ENCODE measurements at places on chromosomes 13 and 19.

GRCh38 chr13:77143431-77143830 is 116.5 kb upstream of the FBXL3 start:
- DNase-seq: no peak

- DNase-seq: no peak
Measured at GRCh38 chr19:44615863-44616247, 2.5 kb downstream of the IGSF23 start.

DNA sequence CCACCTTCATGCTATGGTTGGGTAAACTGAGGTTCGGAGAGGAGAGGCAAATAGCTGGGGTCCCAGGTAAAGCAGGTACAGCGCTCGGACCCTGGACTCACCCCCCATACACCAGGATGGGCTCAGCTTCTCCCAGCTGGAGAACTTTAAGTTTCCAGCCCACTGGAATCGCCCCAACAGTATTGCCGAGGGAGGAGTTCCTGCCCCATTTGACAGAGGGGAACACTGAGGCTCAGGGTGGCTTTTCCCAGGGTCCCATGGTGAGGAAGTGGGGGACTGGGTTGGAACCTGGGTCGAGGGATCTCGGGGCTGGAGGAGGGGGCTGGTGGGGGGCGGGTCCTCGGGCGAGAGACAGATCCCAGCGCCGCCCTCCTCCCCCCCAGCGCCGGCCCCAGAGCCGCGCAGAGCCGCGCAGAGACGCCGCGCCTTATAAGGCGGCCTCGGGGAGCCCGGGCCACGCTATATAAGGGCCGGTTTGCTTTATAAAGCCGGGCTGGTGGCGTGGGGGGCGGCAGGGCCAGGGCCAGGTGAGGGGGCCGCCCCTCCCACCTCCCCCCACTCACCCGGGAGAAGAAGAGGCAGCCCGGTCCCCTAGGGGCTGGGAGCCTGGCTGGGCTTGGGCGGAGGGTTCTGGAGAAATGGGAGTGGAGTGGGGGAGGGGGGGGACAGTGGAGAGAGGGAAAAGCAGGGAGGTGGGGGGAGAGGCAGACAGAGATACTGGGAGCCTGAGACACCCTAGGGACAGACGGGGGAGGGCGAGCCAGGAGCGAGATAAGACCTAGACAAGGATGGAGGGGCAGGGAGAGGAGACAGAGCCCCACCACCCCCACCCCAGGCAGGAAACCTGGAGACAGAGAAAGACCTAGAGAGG is 1.1 kb downstream of the CNN1 start:
- DNase-seq: no peak

DNA sequence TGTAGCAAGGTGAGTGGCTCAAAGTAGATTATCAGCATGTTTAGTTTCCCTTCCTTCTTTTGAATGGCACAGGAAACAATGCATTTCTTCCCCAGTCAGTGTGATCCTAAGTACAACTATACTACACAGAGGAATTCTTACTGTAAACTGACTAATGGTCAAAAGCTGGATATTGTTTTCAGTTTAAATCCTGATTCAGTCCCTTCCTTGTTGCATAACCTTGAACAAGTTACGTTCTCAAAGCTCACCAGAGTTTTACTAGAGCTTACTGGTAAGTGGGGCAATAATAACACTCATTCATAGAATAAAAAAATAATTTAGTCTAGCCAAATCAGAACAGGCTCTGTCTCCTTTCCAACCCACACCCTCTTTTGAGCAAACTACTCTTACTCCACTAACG is 180.1 kb downstream of the POSTN start:
- no peak for DNase-seq

GRCh38 chr19:8185343-8186068 is 23.7 kb upstream of the CERS4 start:
- no peak for DNase-seq

- DNase-seq: no peak
Measured at GRCh38 chr13:73074014-73074413, 15.2 kb downstream of the KLF5 start.

DNA sequence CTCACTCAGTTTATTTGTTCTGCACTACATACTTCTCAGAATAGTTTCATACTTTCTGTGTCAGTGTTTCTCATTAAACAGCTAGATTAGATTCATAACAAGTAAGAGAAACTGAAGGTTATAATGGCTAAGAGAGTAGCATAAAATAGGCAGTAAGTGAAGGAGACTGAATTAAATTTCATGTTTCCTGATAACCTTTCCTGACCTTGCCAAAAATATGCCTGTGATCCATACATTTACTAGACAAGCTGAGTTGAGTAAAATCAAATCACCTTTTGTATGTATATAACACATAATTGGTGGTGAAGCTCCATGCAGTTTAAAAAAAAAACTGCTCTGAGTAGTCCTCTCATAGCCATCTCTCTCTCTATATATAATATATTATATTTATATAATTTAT is 545.3 kb upstream of the PCDH20 start:
- DNase-seq: no peak

DNA sequence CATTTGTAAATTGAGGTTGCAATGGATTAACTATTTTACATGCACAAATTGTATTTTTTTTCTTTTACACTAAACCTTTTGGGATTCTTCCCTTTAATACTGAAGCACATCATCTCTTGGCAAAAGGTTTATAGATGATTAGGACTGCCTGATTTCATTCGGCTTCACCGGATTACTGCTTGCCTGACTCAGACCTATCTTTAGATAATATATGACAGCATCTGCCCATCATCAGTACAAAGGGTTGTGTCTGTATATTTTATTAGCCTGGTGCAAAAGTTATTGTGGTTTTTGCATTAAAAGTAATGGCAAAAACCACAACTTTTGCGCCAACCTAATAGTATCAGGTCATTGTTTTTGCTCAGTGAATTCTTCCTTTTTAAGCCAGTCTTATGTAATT is 316.2 kb upstream of the HTR2A start:
- no peak for DNase-seq

DNA sequence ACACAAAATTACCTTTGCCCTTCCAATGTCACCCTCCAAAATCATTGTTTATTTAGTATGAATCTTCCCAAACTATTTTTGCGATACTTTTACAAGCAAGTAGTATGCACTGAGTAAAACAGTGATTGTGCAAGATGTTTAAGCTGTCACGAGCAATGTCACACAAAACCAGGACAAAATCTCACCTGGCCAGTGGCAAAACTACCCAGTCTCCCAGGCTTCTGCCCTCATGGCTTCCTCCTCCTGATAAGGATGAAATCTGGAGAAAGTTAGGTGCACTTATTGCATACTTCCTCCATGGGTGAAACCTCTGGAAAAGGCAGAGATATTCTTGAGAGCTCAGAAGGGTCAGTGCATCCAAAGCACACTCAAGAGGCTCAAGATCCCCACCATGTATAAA is 500.8 kb downstream of the IRS2 start:
- DNase-seq: no peak

GRCh38 chr19:2207991-2208860 is 27.9 kb downstream of the PLEKHJ1 start:
- no peak for DNase-seq

- DNase-seq: no peak
Measured at GRCh38 chr13:27975564-27976361, 6.6 kb upstream of the CDX2 start.

DNA sequence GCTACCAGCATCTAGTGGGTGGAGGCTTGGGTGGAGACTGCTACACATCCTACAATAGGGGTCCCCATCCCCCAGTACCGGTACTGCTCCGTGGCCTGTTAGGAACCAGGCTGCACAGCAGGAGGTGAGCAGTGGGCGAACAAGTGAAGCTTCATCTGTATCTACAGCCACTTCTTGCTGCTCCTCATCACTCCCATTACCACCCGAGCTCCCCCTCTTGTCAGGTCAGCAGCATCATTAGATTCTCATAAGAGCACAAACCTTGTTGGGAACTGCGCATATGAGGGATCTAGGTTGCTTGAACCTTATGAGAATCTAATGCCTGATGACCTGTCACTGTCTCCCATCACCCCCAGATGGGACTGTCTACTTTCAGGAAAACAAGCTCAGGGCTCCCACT is 37.0 kb downstream of the NWD1 start:
- no peak for DNase-seq

- DNase-seq: no peak
Measured at GRCh38 chr19:28435551-28436271, 777.2 kb downstream of the UQCRFS1 start.

GRCh38 chr19:48361912-48362311 is 1.8 kb downstream of the TMEM143 start:
- no peak for DNase-seq

- DNase-seq: no peak
Measured at GRCh38 chr13:44385847-44386246, 12.2 kb downstream of the SERP2 start.

DNA sequence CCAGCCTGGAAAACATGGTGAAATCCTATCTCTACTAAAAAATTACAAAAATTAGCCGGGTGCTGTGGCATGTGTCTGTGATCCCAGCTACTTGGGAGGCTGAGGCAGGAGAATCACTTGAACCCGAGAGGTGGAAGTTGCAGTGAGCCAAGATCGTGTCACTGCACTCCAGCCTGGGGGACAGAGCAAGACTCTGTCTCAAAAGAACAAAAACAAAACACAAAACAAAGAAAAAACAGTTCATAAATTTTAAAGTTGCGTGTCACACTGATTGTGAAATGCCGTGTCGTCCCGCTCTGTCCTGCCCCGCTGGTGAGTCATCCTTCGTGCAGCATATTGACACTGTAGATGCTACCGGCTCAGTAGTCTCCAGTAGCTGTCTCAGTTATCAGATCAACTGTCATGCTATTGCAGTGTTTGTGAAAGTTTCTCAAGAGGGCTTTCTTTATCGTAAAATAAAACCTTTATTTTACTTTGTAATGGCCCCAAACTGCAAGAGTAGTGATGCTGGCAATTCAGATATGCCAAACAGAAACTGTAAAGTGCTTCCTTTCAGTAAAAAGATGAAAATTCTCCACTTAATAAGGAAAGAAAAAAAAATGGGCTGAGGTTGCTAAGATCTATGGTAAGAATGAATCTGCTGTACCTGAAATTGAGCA is 36.4 kb upstream of the IGFL1 start:
- no peak for DNase-seq

DNA sequence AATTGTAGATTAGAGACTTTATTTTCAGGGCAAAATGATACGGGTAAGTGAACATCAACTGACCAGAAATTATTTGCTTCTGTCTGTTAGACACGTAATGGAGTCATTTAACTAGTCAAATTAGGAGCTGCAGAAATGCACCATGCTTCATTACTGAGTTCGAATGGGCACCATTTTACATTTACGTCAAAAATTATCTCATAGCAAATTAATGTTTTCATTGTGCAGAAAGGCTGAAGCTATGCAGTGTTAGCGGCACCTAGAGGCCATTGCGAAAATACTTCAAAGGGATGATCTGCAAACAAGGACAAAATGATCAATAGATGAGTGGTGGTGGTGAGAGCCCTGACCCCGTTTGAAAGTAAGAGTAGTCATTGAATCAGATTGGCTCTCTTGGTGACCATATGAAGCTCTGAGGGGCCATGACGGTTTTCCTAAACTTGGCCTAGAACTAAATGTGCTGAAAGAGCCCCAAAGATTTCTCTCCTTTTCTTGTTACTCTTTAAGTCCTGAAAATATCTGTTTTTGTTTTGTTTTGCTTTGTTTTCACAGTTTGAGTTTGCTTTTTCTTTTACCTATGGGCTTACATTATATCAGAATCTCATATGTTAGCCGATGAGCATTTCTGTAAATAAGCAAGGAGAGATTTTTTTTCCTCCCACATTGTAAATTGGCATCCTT is 277.9 kb downstream of the ZNF536 start:
- DNase-seq: no peak

DNA sequence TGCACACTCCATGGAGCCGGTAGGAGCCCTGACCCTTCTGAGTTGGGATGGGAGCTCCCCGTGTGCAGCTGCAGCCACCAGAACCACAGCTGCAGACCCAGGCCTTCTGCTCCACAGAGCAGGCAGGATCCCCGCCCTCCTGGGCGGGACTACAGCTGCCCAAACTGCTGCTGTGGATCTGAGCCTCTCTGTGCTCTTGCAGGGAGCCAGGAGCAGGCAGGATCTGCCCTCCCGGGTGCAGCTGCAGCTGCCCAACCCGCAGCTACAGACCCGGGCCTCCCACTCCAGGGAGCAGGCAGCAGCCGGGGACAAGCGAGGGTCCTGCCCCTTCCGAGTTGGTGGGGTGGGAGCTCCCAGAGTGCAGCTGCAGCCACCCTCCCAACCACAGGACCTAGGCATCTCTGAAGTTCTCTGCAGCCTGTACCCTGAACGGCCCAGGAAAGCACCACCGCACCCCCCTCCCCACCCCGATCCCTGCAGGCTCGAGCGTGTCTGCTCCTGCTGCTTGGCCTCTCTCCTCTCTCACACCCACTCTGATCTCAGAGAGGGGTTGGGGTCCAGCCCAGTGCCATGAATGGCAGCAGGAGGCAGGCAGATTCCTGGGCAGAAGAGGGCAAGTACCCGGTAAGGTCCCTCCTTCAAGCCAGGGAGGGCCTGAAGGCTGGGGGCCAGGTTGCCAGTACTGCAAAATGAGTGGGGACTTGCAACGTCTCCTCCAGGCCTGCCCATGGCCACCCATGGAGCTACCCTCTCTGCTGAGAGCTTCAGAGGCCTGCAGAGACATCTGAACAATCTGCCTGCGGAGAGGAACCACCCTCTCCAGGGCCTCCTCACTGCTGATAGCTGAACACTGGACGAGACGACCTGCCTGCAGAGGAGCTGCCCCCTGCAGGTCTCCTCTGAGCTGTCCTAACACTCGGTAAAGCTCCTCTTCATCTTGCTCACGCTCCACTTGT is 16.4 kb upstream of the EMP3 start:
- DNase-seq: no peak

GRCh38 chr13:28528388-28528787 is 33.5 kb upstream of the FLT1 start:
- DNase-seq: no peak

DNA sequence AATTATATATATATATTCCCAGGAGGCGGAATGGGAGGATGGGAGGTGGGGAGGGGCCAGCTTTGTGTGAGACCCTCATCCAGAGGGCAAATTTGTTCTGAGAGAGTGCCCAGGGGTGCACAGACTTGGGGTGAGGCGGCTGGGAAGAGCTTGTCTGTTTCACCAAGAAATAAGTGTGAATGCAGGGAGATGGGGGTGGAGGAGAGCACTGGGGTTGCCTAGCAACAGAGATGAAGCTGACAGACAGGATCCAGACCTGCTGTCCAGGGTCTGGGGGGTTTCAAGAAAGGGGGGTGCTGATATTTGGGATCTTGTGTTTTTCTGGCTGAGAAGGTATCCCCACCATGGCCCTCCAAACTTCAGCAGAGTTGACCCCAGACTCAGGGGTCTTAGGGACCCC is 18.6 kb upstream of the TNFAIP8L1 start:
- no peak for DNase-seq

DNA sequence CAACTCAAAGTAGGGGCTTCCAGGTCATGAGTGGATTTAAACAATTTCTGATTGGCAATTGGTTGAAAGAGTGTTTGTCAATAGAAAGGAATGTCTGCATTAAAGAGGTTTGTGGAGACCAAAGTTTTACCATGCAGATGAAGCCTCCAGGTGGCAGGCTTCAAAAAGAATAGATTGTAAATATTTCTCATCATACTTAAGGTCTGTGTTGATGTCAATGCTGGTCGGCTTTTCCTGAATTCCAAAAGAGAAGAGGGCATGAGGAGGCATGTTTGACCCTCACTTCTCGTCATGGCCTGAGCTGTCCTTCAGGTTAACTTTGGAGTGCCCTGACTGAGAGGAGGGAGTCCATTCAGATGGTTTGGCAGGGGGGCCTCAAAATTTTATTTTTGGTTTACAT is 125.4 kb upstream of the RFC3 start:
- no peak for DNase-seq

Data from right renal cortex interstitium (tissue), 3 donors.